ENCODE measurements at places on chromosomes 2 and 18.

DNA sequence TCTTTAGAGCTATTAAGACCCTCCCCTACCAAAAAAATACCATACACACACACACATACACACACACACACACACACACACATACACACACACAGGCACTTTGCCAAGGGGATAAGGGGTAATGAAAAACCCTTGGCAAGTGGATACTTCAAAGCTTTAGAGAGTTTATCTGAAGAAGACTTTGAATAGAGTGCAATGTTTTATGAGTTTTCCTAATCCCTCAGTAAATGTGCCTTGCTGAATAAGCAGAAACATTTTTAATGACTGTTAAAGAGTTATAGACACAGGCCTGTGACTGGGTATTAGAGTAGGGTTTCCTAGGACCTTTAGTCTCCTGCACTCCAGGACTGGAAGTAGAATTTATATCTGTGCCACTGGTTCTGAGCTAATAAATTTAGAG is 75.5 kb upstream of the CTAGE1 start:
- no peak for DNase-seq

- DNase-seq = no peak
Observed at GRCh38 chr2:200279857-200280256, 26.6 kb upstream of the SPATS2L start.

DNA sequence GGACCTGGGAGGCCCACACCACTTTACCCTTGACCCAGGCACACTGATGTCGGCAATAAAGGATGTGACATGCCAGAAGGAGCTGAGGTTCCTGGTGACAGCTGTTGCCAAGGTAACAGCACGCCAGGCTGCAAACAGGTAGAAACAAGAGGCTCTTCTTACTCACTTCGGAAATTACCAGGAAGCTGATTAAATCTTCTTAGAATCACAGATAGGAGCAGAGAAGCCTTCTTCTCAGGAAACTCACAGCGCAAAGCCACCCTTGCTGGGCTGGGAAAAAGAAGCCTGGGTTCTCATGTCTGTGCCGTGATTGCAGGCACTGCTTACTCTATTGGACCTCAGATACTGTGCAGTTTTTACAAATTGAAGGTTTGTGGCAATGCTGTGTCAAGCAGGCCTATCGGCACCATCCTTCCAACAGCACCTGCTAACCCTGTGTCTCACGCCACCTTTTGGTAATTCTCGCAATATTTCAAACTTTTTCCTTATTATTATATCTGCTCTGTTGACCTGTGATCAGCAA is 61.0 kb upstream of the TAF1B start:
- DNase-seq = no peak

GRCh38 chr2:204913312-204913711 is 368.0 kb downstream of the PARD3B start:
- no peak for DNase-seq

GRCh38 chr2:113863144-113863543 is 26.7 kb upstream of the ACTR3 start:
- no peak for DNase-seq

GRCh38 chr2:104598636-104599035 is 255.3 kb upstream of the POU3F3 start:
- DNase-seq = no peak

DNA sequence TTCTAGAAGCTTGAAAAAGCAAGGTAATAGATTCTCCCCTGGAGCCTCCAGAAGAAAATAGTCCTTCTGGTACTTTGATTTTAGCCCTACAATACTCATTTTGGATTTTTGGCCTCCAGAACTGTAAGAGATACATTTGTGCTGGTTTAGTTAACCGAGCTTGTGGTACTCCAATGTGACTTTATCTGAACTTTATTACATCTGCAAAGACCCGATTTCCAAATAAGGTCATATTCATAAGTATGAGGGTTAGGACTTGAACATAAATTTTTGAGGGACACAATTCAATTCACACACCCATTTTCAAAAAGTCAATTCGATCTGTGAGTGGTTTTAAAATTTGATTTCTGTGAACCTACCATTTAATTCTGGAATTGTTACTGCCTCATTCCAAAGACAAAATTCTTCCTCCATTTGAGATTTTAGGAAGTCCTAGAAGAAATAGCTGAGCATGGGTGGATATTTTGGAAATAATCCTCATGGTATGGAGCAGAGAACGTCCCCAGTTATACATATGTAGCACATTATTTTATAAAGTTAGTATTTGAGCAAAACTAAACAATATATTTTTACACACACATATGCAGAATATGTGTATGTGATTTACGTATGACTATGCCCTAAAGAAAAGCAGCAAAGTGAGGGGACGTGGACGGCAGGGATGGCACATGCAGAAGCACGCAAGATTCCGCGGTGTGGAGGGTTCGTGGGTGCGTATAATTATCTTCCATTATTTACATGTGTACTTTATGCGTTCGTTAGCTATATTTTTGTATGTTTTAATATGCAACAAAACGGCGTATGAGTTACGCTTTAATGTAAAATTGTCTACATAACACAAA is 905 bp upstream of the NUP35 start:
- peak; percentile 22 for DNase-seq

GRCh38 chr18:906416-907114 is 1.9 kb downstream of the ADCYAP1 start:
- DNase-seq = peak; percentile 93

DNA sequence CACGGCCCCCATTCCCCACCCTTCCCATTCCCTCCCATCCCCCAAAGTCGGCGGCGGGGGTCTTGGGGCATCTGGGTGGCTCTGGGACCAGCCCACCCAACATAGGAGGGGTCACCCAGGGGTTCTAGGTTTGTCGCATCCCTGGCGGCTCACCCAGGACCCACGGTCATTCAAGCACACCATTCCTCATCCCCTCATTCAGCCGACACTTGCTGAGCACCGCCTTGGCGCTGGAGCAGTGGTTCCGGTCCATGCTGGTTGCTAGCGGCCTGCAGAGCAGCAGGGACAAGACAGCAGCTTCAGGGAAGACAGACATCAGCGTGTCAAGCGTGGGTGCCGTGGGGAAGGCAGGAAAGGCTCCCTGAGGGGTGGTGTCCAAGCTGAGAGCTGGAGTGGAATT is 50.5 kb upstream of the OTOS start:
- DNase-seq = no peak

DNA sequence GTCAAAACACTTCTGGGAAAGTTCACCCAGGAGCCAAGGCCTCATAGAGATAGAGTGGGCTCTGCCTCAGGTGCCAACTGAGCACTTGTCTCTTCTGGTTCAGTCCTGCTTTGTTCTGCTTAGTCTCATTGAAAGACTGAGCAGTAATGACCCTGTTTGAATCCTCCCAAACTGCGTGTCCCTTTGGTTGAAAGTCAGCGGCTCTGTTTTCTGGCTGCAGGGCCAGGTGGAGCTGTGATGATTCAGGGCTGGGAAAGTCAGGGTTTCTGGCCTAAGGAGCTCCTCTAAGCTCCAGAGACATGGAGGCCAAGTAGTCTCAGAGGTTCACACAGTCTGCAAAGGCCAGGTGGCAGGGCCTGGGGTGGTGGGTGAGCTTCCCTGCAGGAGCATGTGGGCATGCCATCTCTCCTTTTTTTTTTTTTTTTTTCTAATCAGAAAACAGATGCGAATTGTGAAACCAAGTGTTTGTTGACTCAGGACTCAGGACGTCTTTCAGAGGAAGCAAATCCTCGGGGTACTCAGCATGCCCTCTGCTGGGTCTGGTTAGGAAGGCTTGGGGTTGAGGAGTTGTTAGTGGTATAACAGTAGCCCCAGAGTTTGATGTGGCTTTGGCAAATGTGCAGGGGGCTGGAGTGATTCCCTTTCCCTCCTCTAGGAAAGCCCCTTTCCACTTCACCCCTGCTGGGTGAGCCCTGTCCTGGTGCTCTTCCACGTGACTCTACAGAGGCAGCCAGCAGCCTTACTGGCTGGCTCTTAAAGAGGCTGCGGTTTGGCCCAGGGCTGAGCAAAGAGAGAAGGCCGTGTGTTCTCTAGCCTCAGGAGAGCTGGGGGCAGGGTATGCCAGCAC is 38.3 kb downstream of the TMEM17 start:
- peak; percentile 89 for DNase-seq

DNA sequence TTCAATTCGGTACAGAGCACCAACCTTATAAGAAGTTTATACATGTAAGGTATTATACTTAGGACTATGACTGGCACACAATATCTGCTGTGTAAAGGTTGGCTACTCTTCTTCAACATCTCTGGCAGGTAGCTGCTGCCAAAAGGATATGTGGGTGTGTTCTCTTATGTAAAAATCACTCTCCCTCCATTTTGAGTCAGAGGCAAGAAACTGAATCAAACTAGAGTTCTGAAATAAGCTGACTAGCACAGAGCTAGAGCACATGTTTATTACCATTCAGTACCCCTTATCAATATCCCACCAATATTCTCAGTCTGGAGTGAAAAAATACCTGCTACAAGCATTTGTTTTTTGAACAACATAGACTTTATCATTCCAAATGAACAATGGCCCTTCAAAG is 38.0 kb upstream of the PCBP1 start:
- DNase-seq = no peak

GRCh38 chr2:208363485-208363884 is 43.1 kb upstream of the PTH2R start:
- no peak for DNase-seq

- DNase-seq = no peak
Observed at GRCh38 chr2:134144081-134144596, 109.7 kb upstream of the MGAT5 start.

DNA sequence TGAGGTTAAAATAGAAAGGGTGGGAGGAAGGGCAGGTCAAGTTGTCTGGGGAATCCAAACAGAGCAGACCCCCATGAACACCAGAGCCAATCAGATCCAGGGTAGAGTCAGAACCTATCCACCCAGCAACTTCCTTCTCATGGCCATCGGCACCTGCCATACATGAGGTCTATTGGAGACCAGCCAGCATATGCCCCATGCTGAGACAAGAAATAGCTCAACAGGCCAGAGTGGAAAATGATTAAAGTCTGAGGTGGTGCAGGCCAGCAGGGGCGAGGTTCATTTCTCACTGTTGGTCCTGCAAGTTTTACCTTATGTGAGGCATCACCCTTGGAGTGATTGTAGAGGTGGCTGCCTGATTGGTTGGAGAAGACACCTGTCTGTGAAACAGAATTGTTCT is 89.2 kb downstream of the LONRF2 start:
- DNase-seq = peak; percentile 42

- no peak for DNase-seq
Observed at GRCh38 chr2:173090973-173091660, 15.5 kb downstream of the MAP3K20 start.

GRCh38 chr2:179917272-179917671 is 55.9 kb upstream of the ZNF385B start:
- no peak for DNase-seq

- DNase-seq = no peak
Observed at GRCh38 chr2:189273734-189274133, 94.2 kb upstream of the COL5A2 start.

DNA sequence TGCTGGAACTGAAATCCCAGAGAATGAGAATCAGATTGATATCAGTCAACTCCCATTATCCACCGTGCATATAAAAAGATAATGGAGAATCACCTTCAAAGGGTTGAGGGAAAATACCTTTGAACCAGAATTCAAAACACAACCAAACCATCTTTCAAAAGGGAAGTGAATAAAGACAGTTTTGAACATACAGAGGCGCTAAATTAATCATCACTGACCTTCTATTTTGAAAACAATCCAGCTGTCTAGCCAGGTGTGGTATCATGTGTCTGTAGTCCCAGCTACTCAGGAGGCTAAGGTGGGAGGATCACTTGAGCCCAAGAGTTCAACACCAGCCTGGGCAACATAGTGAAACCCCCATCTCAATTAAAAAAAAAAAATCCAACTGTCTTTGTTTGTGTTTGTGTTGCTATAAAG is 63.6 kb downstream of the TRABD2A start:
- no peak for DNase-seq

GRCh38 chr18:8865934-8866333 is 160.6 kb downstream of the MTCL1 start:
- DNase-seq = no peak

All from NCI-H146 (cell line).